ENCODE measurements at places on chromosomes 12 and 14. TPM values are rescaled to one million over a fixed set of nuclear protein-coding genes. Genes with fewer than 3 reads are reported as not detected.

TEP1 gene
- 12.0 TPM for total RNA-seq

ABCD2 gene
- 0.09 TPM for total RNA-seq

XPOT gene
- 71.5 TPM for total RNA-seq

LHX5 gene
- not detected for total RNA-seq

CLEC4C gene
- total RNA-seq = not detected

TAS2R20 gene
- total RNA-seq = 1.6 TPM
